ENCODE measurements at places on chromosomes 7 and 10.

DNA sequence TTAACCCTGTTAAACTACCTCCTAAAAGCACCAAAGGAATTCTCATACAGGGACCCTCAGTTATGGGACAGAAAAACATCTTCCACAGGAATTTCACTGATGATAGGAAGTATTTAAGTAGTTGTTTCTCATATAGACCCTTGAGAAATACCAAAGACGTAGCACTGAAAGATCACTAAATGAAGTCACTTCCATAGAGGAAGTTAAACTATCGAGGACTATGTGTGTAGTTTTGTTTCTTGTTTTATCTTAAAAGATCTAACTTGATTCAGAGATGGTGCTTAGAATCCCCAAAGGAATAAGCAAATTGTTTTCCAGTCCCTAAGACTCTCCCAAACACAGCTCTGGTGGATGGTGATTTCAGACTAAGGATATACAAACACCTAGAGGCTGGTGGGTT is 94.8 kb upstream of the AFAP1L2 start:
- no peak for DNase-seq

DNA sequence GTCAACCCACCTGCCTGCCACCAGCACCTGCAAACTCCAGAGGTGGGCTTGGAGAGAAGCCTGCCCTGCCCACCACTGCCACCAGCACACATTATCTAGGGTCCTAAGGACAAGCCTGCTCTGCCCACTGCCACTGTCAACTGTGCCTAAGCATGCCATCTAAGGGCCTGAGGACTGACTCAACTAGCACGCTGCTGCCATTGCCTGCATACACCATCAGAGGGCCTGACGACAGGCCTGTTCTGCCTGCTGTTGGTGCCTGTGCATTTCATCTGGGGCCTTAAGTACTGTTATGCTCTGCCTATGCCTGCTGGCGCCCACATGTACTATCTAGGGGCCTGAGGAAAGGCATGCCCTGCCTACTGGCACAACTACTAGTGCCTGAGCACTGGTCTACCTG is 27.0 kb upstream of the LRRD1 start:
- DNase-seq: no peak

GRCh38 chr7:27156916-27157701 is 634 bp upstream of the HOXA7 start:
- DNase-seq: no peak

GRCh38 chr7:54116956-54117355 is 425.2 kb upstream of the VSTM2A start:
- DNase-seq: no peak
